ENCODE measurements at places on chromosomes 5 and 9. TPM values are rescaled to one million over a fixed set of nuclear protein-coding genes. Genes with fewer than 3 reads are reported as not detected.

DNA sequence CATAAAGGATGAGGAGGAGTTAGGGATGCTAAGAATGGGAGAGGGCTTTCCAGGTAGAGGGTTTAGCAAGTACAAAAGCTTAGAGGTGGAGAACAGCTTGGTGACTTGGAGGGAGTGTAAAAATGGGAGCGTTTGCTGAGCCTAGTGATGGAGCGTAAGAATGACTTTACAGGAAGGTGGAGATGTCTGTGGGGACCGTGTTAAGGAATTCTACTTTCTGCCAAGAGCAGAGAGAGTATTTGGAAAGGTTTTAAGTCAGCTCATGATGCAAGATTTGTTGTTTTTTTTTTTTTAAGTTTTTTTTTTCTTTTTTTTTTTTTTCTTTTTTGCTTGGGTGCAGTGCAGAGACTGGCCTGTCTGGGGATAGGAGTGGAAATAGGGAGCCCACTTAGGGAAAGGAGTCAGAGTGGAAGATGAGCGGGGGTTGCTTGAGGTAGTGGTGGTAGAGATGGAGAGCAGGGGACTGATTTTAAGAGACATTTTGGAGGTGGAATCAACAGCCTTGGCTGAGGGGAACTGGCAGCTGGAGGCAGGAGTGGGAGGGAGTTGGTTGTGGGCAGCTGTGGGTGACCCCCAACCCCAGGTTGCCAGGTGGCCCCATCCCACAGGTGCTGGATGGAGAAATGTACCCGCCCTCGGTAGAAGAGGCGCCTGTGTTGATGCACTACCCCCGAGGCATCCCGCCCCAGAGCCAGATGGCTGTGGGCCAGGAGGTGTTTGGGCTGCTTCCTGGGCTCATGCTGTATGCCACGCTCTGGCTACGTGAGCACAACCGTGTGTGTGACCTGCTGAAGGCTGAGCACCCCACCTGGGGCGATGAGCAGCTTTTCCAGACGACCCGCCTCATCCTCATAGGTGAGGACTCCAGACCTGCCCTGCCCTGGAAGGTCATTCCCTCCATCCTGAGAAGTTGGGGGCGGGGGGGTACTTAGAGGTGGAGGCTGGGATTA is 12.4 kb downstream of the PTGS1 start:
- DNase-seq = no peak
- H3K4me3 ChIP-seq = no peak overlapping the region
- no peaks in the 10 kb centered on the region for H3K36me3 ChIP-seq
- H3K27ac ChIP-seq = no peak overlapping the region
- H3K4me1 ChIP-seq = no peaks in the 10 kb centered on the region

DNA sequence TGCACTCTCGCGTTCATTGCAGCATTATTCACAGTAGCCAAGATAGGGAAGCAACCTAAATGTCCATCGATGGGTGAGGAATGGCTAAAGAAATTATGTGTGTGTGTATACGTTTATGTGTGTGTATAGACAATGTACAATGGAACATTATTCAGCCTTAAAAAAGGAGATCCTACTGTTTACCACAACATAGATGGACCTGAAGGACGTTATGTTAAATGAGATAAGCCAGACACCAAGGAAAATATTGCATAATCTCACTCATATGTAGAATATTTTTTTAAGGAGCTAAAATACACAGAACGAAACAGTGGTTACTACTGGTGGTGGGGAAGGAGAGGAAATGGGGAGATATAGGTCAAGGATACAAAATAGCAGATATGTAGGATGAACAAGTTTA is 2.4 kb downstream of the KIF2A start:
- H3K4me3 ChIP-seq = no peak overlapping the region
- H3K27ac ChIP-seq = no peak overlapping the region
- no peaks in the 10 kb centered on the region for H3K27me3 ChIP-seq
- H3K4me1 ChIP-seq = peaks cover 3% of the 10 kb centered on the region
- no peaks in the 10 kb centered on the region for H3K36me3 ChIP-seq

DNA sequence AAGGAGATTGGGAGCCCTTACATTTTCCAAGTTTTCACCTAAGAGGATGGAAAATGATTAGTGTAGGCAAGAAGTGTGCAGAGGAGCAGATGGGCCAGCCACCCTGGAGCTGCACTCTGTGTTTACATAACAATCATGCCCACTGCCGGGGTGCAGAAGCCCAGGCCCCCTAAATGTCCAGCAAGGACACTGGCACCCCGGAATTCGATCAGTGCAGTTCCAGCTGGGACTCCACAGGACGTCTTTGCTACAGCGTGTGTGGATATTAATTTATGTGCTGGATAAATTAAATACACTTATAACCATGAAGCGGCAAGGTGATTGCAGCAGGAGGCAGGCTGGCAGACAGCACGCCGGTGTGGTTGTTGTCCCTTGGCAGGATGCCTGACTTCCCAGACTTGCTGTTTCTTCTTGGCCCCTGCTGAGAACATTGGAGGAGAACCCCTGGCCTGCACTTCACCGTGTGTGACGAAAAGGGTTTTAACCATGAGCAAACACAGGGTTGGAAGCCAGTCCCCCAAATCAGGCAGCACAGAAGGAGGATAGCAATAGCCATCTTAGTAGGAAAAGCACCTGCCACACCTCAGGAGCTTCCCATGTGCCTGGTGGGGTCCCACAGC is 73.7 kb downstream of the GADD45G start:
- no peak overlapping the region for H3K27ac ChIP-seq
- H3K4me1 ChIP-seq = no peaks in the 10 kb centered on the region
- no peak overlapping the region for H3K4me3 ChIP-seq
- no peak for DNase-seq
- H3K27me3 ChIP-seq = no peaks in the 10 kb centered on the region
- no peaks in the 10 kb centered on the region for H3K36me3 ChIP-seq

GRCh38 chr5:72064801-72065570 is 42.3 kb upstream of the MAP1B start:
- no peaks in the 10 kb centered on the region for H3K4me1 ChIP-seq
- no peak overlapping the region for H3K4me3 ChIP-seq
- peaks cover 8% of the 10 kb centered on the region for H3K27me3 ChIP-seq

- H3K36me3 ChIP-seq = no peaks in the 10 kb centered on the region
- no peak for DNase-seq
- H3K4me3 ChIP-seq = no peak overlapping the region
- H3K27ac ChIP-seq = no peak overlapping the region
These were observed 14.1 kb upstream of the SPDL1 start for GRCh38 chr5:169569513-169569912.

- DNase-seq = no peak
- H3K4me3 ChIP-seq = no peak overlapping the region
- H3K27ac ChIP-seq = no peak overlapping the region
- peaks cover 7% of the 10 kb centered on the region for H3K4me1 ChIP-seq
- H3K36me3 ChIP-seq = no peaks in the 10 kb centered on the region
- H3K27me3 ChIP-seq = no peaks in the 10 kb centered on the region
These were observed 32.7 kb upstream of the ADAMTSL1 start for GRCh38 chr9:18441261-18441660.

DNA sequence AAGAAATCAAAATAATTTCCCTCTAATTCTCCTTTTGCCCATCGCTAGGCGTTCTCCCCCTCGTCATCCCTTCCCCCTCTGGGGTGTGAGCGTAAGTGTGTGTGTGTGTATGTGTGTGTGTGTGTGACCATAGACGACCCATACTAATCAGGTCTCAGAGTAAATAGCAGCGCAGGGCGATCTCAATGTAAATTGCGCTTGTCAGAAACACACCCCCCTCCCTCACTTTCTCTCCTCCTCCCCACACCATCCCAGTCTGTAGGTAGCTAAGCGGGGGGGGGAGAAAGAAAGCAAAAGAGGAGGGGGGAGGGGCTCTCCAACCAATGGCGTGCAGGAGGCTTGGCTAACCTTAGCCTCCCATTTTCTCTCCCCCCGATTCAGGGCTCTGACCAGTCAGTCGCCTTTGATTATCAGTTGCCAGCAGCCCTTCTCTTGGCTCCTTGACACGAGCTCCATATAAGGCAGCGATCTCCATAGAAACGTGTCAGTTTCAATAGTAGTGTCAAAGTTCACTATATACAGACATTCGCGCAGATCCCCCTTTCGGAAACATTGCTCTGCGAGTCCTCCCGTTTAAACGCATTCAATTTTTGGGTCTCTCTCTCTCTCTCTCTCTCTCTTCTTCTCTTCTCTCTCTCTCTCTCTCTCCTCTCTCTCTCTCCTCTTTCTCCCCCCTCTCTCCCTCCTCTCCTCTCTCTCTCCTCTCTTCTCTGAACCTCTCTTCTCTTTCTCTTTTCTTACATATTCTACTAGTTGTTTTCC is at the start of gene NR2F1:
NR2F1 (plus strand) TSS at position 546 of the 762 bp plus-strand sequence. CDS start 1,802 bp downstream, outside the sequence.
- peaks cover 97% of the 10 kb centered on the region for H3K27me3 ChIP-seq
- peak; percentile 78 for DNase-seq
- H3K4me1 ChIP-seq = peaks cover 11% of the 10 kb centered on the region
- peak within 1 kb of the TSS; percentile 32 for H3K4me3 ChIP-seq
- H3K36me3 ChIP-seq = no peaks in the 10 kb centered on the region

DNA sequence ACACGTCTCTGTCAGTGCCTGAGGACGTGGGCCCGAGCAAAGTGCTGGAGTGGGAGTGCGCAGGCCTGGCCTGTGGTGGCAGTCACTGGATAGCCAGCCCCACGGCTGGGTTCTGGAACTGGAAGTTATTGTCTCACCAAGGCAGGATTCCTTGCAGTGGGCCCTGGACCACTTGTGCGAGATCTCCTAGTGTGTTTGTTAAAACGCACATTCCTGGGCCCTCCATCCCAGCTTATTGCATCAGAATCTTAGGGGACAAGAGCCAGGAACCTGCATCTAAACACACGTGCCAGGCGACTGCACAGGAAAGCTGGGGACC is 26.9 kb downstream of the PTPA start:
- H3K4me3 ChIP-seq = no peak overlapping the region
- DNase-seq = no peak
- peaks cover 59% of the 10 kb centered on the region for H3K4me1 ChIP-seq
- peak overlapping the region; percentile 99 for H3K27ac ChIP-seq
- H3K36me3 ChIP-seq = peaks cover 62% of the 10 kb centered on the region
- no peaks in the 10 kb centered on the region for H3K27me3 ChIP-seq

GRCh38 chr5:57302164-57302563 is 128.3 kb downstream of the GPBP1 start:
- DNase-seq = no peak
- H3K27me3 ChIP-seq = no peaks in the 10 kb centered on the region
- no peaks in the 10 kb centered on the region for H3K4me1 ChIP-seq
- H3K36me3 ChIP-seq = no peaks in the 10 kb centered on the region
- no peak overlapping the region for H3K27ac ChIP-seq

DNA sequence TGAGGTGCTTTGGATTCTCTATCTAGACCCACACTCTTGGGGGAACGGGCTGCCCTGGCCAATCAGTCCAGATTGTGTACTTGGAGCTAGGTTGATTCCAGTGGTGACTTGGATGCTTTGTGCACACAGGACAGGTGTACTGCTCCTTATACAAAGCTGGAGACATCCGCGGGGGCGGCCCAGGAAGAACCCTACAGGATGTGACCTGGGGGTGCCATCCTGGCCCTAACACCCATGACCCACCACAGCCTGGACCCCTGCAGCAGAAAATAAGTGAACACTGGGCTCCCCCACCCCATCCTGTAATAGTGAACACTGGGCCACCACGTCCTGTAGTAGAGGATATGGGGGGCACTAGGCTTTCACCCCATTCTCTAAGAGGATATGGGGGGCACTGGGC is 12.1 kb upstream of the PLEKHG4B start:
- no peak for DNase-seq
- no peaks in the 10 kb centered on the region for H3K36me3 ChIP-seq
- no peaks in the 10 kb centered on the region for H3K4me1 ChIP-seq
- no peaks in the 10 kb centered on the region for H3K27me3 ChIP-seq

- no peaks in the 10 kb centered on the region for H3K27me3 ChIP-seq
- no peak overlapping the region for H3K4me3 ChIP-seq
- DNase-seq = no peak
- no peaks in the 10 kb centered on the region for H3K4me1 ChIP-seq
These were observed 167.9 kb upstream of the CD180 start for GRCh38 chr5:67364381-67364970.

- DNase-seq = no peak
- no peak overlapping the region for H3K27ac ChIP-seq
- peaks cover 5% of the 10 kb centered on the region for H3K36me3 ChIP-seq
- no peak overlapping the region for H3K4me3 ChIP-seq
- no peaks in the 10 kb centered on the region for H3K4me1 ChIP-seq
These were observed 35.0 kb downstream of the SLC1A3 start for GRCh38 chr5:36641431-36641830.

- no peaks in the 10 kb centered on the region for H3K4me1 ChIP-seq
- no peaks in the 10 kb centered on the region for H3K36me3 ChIP-seq
- no peak overlapping the region for H3K27ac ChIP-seq
- no peak overlapping the region for H3K4me3 ChIP-seq
- DNase-seq = no peak
These were observed 66.0 kb downstream of the HMCN2 start for GRCh38 chr9:130331573-130331972.

GRCh38 chr9:85130260-85130659 is 460.7 kb downstream of the NTRK2 start:
- no peaks in the 10 kb centered on the region for H3K4me1 ChIP-seq
- H3K4me3 ChIP-seq = no peak overlapping the region
- H3K36me3 ChIP-seq = no peaks in the 10 kb centered on the region
- H3K27me3 ChIP-seq = no peaks in the 10 kb centered on the region

DNA sequence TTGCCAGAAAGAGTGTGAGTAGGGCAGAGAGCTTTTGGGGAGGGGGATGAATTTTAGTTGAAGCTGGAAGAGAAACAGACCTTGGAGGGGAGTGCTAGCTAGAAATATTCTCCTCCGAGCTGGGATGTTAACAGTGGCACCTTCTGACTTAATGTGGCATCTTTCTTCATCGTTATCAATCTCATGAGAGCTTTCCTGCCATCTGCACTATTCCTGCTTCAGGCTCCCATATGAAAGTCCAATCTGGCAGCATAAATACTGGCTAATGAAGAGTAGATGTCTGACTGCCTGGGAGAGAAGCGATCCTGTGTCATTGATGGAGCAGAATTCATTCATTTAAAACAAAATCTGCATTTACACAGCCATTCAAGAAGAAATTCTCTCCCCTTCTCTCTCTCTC is 284.5 kb downstream of the TMEM38B start:
- H3K4me3 ChIP-seq = no peak overlapping the region
- no peaks in the 10 kb centered on the region for H3K27me3 ChIP-seq
- H3K4me1 ChIP-seq = no peaks in the 10 kb centered on the region
- DNase-seq = no peak
- H3K27ac ChIP-seq = no peak overlapping the region

DNA sequence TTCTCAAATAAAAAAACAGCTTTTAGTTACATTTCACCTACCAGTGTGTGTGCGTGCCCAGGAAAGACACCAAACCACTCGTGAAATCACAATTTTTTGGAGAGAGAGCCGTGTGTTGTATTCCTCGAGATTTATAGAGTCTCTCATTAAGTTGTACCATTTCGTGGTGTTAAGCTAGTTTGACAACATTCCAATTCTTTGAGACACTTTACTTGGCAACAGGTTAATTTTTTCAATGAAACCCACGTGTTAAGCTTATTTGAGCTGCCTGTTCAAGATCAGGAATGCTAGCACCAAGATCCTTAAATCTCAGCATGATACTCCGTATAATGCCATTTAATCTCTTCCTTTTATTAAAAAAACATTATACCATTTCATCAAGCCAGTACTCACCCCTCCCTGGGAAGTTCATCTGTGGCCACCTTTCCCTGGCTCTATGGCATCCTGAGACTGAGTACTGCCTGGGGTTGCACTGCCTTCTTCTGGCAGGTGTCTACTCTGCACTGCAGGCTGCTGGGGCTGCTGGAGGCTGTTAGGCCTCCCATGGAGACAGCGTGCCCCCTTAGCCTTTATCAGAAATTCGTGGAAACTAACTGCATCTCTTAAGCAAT is 143.7 kb downstream of the ARHGAP26 start:
- H3K4me3 ChIP-seq = no peak overlapping the region
- no peak overlapping the region for H3K27ac ChIP-seq
- H3K4me1 ChIP-seq = no peaks in the 10 kb centered on the region
- peaks cover 74% of the 10 kb centered on the region for H3K36me3 ChIP-seq

NKD2 gene
- 31.6 TPM for total RNA-seq

GPR150 gene
- 0.26 TPM for total RNA-seq

SCAMP1 gene
- 31.9 TPM for total RNA-seq

FAM221B gene
- not detected for total RNA-seq

GHR gene
- total RNA-seq = 5.7 TPM

RPL7A gene
- total RNA-seq = 1,706 TPM

All from left lung (tissue), 14 donors.